ENCODE measurements at places on chromosomes 5 and 9.

GRCh38 chr9:81671880-81672280 lies 17.5 kb downstream of the TLE1 start:
- DNase-seq, result peak; percentile 50

- DNase-seq, result no peak
Observed at GRCh38 chr9:70347046-70347445, 67.4 kb downstream of the KLF9 start.

- DNase-seq, result no peak
Observed at GRCh38 chr5:59357381-59357977, 536.0 kb downstream of the PDE4D start.

DNA sequence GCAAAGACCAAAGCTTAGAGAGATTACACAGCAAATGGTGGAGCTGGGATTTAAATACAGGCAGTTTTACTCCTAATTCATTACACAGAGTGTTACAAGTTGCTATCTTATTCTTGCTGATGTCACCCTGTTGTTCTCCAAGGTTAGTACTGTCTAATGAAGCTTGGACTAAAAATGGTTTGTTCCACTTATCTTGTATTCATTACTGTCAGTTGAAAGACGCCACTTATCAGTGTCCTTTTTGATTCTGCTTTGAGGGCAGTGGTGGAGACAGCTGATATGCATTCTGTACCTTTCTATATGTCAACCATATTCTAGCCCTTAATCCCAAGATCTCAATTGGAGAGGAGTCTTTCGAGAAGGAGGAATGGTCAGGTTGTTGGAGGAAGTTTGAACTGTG lies 14.0 kb upstream of the DENND4C start:
- DNase-seq, result no peak

DNA sequence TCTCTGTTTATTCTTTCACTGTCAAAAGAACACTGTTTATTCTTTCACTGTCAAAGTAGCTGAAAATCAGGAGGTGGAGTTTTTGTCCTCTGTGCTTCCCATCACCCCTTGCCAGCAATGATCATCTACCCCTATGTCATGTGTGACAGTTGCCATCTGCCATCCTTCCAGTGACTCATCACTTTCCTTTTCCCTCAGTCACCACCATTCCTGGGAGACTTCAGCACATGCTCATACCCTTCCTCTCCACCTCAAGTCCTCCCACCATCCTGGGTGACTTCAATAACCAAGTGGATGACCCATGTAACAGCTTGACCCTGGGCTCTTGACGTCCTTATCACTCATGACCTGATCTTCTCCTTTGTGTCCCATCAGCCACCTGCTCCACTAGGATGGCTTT lies 43.3 kb upstream of the RASEF start:
- no peak for DNase-seq

DNA sequence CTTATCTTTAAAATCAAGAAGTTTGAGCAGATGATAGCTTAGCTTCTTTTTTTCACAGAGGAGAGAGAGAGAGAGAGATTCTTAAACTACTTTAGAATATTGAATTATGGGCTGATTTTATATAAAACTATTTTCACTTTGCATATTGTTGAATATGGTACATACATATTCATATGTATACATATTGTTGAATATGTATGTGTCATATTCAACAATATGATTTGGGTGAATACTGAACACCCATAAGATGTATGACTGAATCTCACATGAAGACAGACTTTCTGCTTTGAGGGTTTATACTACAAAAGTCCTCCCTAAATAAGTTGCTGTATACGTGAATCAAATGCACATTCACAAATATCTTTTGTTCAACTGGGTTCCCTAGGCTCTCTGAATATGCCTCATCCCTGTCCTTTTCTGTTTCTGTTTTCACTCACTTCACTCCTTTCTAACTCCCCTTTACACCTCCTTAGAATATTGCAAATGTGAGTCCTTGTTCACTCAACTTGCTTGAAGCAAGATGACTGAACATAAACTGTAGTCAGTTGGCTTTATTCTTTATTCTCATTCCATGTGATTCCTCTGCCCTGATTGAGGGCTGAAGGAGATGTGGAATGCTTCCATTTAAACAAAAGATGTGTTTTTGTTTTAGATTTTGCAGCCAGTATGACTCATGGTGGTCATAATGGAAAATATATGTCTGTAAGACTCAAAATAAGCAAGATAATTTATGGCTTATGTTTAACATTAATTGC lies 225.4 kb upstream of the DAB2 start:
- peak; percentile 35 for DNase-seq

DNA sequence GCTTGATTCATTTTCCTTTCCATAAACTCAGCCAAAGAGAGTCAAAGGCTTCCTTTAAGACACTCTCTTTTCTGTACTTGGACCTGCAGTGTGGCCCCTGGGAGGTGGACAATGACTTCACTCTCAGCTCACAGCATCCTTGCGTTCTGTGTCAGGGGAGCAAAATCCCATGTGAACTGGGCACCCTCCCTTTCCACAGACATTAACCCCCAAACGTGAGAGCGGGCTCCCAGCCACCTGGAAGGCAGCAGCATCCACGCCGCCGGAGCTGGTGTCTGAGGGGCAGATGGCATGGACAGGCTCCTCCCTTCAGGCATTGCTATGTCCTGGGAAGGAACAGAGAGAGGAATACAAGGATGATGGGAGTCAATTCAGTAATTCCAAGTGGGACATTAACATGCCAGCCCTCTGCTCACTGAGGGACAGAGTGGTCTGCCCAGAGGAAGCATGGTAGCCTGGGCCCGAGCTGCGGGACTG lies 39.5 kb downstream of the TRIP13 start:
- no peak for DNase-seq

DNA sequence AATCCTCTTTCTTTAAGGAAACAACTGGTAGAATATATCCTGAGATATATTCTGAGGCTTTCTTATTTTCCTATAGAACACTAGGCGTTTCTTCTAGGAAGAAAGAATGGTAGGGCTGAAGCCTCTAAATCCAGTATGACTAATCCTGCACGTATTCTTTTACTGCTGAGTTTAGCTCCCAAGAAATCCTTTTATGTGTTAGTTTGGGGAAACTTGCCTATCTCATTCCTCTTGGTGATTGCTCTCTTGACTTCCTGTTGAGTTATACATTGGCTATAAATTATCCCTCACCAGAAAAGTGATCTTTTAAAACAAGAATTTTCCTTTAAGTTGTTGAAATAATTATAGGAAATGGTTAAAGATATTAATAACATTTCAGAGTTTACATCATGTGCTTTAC lies 422.9 kb downstream of the TMEM161B start:
- peak; percentile 23 for DNase-seq

GRCh38 chr5:146041180-146041789 lies 64.1 kb downstream of the PLAC8L1 start:
- no peak for DNase-seq

GRCh38 chr5:145826895-145827674 lies 8.1 kb downstream of the PRELID2 start:
- DNase-seq, result no peak

DNA sequence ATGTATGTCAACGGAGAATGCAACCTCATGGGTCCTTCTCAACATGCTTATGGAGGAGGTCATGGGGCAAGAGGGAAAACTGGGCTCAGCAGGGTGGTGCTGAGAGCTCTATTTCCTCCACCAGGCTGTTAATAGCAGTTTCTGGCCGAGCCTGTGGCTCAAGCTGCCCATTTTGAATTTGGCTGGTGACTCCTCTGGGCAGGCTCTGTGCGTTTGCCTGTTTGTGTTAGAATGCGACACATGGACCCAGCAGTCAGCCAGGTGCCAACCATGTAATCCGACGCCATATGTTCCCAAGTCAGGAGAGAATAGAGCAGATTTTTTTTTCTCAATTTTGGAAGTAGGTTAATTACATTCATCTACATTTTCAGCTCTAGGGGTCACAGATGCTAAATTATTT lies 387.7 kb upstream of the CLINT1 start:
- no peak for DNase-seq

GRCh38 chr9:124357721-124358361 lies 57.4 kb downstream of the PSMB7 start:
- no peak for DNase-seq

- DNase-seq, result no peak
Observed at GRCh38 chr9:100071271-100071670, 27.5 kb downstream of the ERP44 start.

DNA sequence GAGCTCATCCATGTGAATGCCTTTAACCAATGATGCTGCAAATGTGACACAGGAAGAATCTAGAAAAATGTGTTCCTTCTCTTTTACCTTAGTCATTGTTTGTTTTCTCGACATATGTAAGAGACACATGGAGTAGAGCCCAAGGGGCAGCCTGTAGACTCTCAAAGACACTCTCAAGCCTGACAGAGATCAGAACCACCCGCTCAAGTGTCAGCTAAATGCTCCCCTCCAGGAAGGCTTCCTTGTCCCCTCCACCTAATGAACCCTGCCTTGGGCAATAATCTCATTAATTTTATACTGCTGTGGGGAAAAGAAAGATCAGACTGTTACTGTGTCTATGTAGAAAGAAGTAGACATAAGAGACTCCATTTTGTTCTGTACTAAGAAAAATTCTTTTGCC lies 157.4 kb downstream of the MUSK start:
- no peak for DNase-seq

GRCh38 chr9:34046784-34047379 lies 1.8 kb downstream of the UBAP2 start:
- DNase-seq, result no peak

- peak; percentile 36 for DNase-seq
Observed at GRCh38 chr5:93746406-93747056, 5.1 kb upstream of the POU5F2 start.

GRCh38 chr9:21801683-21802417 lies 586 bp upstream of the MTAP start:
- DNase-seq, result peak; percentile 89

DNA sequence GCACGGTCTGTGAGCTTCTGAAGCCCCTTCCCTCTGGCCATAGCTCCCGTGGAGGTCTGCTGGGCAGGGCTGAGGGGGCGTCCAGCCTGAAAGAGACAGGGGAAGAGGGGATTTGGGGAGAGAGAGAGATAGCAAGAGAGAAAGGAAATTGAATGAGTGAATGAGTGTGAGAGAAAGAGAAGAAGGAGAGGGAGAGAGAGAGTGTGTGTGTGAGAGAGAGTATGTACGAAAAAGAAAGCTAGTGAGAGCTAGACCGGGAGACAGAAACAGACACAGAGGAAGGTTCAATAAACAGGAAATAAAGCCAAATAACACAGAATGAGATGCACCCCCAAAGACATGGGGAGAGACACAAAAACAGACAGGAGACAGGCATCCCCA lies 37.4 kb downstream of the PAX5 start:
- DNase-seq, result no peak

- DNase-seq, result no peak
Observed at GRCh38 chr5:58544195-58544594, 38.7 kb upstream of the RAB3C start.

DNA sequence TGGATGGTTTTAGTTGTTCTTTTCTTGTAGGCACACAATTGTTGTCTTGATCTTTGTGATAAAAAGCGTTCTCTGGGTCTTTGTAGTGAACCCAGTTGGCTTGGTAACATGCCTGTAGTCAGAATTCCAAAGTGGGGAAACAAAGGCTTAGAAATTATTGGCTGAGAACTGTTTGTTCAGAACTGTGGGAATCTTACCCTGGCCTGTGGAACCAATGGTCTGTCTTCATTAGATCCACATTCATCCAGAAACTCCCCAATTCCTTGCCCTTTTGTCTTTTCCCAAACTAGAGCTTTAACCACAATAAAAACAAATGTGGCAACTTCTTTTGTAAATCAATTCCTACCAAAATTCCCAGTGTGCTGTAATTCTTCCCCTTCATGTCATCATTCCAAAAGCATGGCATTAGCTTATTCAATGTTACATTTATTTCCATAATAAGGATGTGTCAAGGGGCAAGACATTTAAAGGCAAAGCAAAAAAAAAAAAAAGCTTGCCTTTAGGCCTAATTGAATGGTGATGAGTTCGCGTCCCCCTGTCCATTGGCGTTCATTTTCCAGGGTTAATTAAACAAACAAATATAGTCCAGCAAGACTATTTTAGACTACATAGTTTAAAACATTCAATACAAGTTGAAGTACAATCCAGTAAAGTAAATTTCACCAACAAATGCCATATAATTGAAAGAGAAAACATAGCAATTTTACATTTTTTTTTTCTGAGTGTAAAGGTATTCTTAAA lies 249.8 kb upstream of the ZNF608 start:
- DNase-seq, result peak; percentile 22

GRCh38 chr9:22700171-22700570 lies 253.5 kb downstream of the DMRTA1 start:
- DNase-seq, result no peak

DNA sequence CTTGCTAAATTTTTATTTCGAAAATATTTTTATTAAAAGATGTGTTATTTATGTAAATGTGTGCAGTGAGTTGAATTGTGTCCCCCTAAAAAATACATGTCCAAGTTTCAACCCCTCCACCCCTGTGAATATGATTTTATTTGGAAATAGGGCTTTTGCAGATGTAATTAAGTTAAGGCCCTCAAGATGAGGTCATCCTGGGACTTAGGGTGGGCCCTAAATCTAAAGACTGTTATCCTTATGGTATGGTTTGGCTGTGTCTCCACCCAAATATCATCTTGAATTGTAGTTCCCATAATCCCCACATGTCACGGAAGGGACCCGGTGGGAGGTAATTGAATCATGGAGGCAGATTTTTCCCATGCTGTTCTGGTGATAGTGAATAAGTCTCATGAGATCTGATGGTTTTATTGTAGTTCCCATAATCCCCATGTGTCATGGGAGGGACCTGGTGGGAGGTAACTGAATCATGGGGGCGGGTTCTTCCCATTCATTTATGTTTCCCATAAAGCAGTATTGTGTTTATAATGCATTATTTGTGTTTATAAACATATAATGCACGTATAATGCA lies 1.5 kb upstream of the TMED7 start:
- no peak for DNase-seq
